ENCODE measurements at places on chromosomes 12 and 14.

- no peak for DNase-seq
These were observed 123.5 kb downstream of the CAPZA3 start for GRCh38 chr12:18861287-18861858.

DNA sequence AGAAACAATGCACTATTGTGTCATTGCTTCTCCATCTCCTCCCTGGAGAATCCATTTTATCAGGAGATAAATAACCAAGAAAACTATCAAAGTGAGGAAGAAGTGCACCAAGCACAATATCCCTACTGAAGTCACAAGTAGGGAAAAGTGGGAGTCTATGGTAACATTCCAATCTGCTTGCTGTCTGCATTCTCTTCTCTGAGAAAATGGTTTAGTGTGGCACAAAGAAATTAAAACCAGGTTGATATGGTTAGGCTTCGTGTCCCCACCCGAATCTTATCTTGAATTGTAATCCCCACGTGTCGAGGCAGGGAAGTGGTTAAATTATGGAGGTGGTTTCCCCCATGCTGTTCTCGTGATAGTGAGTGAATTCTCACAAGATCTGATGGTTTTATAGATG lies 209.7 kb downstream of the PRKD1 start:
- DNase-seq: no peak

GRCh38 chr12:46891306-46891705 lies 65.5 kb upstream of the SLC38A4 start:
- DNase-seq: no peak

DNA sequence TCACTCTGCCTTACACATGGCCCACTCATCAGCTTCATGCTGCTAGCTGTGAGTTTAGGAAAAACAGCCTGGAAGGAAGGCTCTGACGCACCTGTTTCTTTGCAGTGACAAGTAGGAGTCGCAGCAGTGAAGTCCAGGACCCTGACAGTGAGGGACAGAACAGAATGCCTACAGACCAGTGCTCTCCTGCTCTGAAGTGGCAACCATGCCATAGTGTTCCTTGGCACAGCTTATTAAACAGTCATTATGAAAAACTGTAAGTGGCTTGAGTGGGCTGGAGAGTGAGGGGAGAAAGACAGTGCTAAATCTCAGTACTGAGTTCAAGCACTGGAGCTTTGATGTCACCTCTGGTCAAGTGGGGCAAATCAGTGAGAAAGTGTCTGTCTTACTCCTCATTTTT lies 61.7 kb downstream of the MYRFL start:
- DNase-seq: no peak

- no peak for DNase-seq
These were observed 107.3 kb upstream of the ARHGAP5 start for GRCh38 chr14:31969699-31970240.

DNA sequence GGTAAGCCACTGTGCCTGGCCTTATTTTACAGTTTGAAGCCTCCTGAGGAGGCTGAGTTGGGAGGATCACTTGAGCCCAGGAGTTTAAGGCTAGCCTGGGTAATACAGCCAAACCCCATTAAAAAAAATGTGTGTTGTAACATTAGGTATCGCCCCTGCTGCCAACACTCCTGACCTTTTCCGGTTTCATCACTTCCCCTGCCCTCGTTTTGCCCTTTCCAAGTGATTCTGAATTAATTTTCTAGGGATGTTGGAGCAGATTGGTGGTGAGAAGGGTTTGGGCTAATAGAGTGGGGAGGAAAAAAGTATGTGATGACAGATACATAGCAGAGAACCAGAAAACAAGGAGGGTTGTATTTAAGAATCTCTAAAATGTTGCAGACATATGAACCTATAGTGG lies 25.6 kb upstream of the C12orf71 start:
- DNase-seq: no peak

All from activated naive CD4-positive, alpha-beta T cell (primary cell).